B cell (primary cell): ENCODE measurements at places on chromosomes 6 and 20. TPM values are rescaled to one million over a fixed set of nuclear protein-coding genes. Genes with fewer than 3 reads are reported as not detected.

- DNase-seq = no peak
Observed at GRCh38 chr6:26173836-26174145, 86.6 kb downstream of the HFE start.

- DNase-seq = no peak
Observed at GRCh38 chr20:50111120-50111828, 1.7 kb downstream of the UBE2V1 start.

Gene MCUR1
- total RNA-seq = 10.6 and 11.2 TPM in 2 replicates

Gene CDSN
- total RNA-seq = not detected in 2 replicates

Gene POPDC3
- total RNA-seq = not detected in 2 replicates

DNA sequence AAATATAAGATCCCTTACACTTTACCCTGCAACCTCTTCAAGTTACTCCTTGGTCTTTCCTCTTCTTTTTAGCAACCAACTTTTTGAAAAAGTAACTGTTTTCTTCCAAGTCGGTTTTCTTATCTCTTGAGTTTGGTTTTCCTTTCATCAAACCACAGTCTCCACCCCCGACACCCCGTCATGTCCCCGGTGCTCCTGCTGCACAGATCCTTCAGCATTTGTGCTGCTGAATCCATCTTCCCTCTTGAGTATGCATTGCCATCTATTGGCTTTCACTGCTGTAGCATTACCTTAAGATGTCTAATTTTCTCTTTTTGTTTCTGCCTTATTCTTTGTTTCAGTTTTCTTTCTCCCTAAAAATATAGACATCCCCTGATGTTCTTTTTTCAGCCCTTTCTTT, 11.9 kb upstream of the TNFRSF21 start:
- DNase-seq = no peak

- no peak for DNase-seq
Observed at GRCh38 chr6:124223611-124224345, 420.1 kb downstream of the NKAIN2 start.
